ENCODE measurements at places on chromosomes 12 and 14. TPM values are rescaled to one million over a fixed set of nuclear protein-coding genes. Genes with fewer than 3 reads are reported as not detected.

DNA sequence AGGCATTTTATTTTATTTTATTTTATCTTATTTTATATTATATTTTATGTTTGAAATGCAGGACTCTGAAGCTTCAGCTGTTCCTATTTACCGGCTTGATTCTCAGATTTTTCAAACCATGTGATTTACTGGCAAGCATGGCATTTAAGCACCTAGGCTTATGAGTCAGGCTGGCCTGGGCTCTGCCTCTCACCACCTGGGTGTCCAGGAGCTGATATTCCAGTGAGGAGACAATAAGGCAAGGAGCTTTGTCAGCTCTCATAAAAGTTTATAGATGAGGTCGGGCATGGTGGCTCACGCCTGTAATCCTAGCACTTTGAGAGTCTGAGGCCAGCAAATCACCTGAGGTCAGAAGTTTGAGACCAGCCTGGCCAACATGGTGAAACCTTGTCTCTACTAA is 2.1 kb downstream of the DAO start:
- no peak for DNase-seq

DNA sequence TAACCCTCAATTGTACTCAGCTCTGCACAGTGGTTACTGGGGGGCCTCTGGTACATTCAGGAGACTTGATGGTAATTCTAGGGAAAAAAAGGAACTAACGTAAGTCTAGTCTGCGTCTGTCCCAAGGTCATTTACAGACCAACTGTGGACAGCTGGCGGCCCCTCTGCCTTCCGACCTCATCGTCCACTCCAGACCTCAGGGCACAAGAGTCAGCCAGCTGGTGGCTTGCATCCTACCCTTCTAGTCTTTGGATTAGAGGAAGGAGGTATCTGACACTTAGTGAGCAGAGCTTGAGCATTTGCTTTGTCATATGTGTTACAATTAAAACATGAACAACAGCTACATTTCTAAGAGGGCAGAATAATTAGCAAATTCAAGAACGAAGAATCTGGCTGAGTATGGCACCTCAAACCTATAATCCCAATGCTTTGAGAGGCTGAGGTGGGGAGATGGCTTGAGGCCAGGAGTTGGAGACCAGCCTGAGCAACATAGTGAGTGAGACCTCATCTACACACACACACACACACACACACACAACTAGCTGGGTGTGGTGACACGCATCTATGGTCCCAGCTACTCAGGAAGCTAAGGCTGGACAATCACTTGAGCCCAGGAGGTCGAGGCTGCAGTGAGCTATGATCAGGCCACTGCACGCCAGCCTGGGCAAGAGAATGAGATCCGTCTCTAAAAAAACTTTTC is 36.5 kb downstream of the SSH1 start:
- no peak for DNase-seq

DNA sequence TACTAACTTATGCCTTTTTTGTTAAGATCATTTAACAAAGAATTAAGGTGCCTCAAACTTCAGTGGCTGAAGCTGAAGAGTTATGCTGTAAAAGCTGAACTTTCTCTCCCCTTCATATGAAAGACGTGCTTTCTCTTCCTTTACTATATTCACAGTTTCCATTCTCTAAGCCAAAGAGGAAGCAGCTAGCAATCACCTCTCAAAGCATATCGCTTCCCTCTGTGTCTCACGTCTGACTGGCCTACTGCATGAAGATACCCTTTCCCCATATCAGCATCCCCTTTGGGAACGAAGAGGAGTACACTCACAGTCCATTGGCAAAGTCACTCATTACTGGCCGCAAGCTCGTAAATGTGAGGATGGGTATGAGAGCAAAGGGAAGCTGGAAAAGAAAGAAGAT is 34.9 kb downstream of the SLC11A2 start:
- no peak for DNase-seq

ASCL1 gene
- polyA plus RNA-seq = 0.09 TPM

DNA sequence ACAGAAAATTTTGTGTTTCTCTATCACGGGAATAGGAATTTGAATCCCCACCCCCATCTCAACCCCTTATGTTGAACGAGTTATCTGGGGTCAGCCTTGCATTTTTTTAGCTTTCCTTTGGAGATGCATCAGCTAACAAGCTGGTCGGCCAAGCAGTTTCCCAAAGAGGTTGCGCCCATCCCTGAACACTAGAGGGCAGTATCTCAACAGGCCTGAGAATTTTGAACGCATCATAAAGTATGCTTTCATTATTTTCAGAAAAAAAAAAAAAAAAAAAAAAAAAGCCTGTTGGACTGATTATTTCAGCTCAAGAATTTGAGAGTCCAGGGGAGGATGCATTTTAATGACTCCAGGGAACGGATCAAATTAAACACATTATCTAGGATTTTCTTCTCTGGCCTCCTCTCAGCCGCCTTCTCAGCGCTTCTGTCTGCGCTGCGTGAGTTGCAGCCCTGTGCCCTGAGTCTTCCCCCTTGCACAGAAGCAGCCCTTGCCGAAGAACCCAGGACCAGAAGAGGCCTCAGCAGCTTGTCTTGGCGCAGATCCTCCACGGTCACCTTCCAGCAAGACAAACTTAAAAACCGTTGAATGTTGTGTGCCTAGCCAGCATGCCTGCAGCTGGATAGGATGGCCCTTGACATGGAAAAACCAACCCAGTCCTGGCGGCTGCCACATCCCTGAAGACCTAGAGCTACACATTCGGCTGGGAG is 76.6 kb upstream of the GZMB start:
- DNase-seq = peak; percentile 42

- DNase-seq = no peak
Observed at GRCh38 chr12:28883406-28883997, 265.6 kb upstream of the FAR2 start.

- no peak for DNase-seq
Observed at GRCh38 chr12:94829552-94829951, 173.9 kb downstream of the NDUFA12 start.

DNA sequence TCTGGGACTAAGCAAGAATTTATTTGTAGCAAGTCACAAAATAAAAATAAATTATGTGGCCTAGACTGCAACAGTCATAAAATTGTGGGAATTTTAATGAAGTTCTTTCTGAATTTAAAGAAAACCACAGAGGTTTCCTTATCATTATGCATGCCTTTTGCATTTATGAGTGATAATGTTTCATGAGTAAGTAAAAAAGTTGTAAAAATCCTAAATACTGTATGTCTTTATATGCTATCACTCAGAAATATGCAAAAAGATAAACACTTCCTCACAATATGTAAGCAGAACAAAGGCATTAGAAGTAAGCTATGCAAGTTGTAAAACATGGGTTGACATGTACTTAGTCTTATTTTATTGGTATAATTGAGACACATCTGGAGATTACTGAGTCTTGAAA is 239.4 kb upstream of the PDE3A start:
- DNase-seq = no peak

DNA sequence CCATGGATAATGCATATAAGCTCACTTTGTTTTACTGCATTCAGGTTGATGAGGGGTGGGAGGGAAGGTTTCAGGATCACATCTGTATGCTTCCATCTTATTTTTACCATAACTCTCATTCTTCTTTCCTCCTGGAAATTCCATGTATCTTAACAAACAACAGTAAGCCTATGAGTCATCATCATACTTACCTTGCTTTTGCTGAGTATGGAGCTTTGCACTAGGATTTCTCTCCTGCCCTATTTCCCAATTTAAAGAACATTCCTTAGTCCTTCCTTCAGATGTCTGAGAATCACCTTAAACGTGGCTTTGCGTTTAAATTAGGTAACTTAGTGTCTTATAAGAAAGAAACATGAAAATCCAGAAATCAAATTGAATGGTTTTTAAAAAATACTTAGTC is 1.6 kb upstream of the CLEC14A start:
- no peak for DNase-seq

- DNase-seq = no peak
Observed at GRCh38 chr12:132490422-132491137, 629 bp downstream of the FBRSL1 start.

FAM222A gene
- polyA plus RNA-seq = 7.0 TPM

DNA sequence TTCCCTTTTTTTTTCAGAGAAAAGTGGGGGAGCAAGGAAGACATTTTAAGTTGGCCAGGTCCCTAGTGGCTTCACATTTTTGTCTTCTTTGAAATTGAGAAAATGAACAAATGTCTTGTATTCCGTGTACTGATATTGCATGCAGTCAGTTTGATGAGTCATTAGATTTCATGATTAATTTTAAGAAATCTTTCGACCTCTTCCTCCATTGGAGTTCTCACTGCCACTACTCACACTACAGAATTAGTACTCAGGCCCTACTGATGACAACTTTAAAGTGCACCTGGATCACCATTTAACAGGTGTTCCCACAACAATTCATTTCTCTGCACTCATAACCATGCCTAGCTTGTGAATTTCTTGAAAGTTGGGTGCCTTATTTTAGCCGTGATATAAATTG is 50.5 kb downstream of the SAMD4A start:
- no peak for DNase-seq

- DNase-seq = no peak
Observed at GRCh38 chr12:121712190-121712460, 427 bp upstream of the TMEM120B start.

CIT gene
- 16.0 TPM for polyA plus RNA-seq

GRCh38 chr12:47979166-47979565 is 15.8 kb downstream of the TMEM106C start:
- DNase-seq = no peak

- no peak for DNase-seq
Observed at GRCh38 chr12:27805238-27805637, 25.2 kb upstream of the MANSC4 start.

GRCh38 chr14:73472185-73473114 is 14.1 kb upstream of the NUMB start:
- no peak for DNase-seq

GRCh38 chr12:48027183-48028002 is 23.1 kb upstream of the COL2A1 start:
- no peak for DNase-seq

SLC6A15 gene
- polyA plus RNA-seq = 1.2 TPM

DNA sequence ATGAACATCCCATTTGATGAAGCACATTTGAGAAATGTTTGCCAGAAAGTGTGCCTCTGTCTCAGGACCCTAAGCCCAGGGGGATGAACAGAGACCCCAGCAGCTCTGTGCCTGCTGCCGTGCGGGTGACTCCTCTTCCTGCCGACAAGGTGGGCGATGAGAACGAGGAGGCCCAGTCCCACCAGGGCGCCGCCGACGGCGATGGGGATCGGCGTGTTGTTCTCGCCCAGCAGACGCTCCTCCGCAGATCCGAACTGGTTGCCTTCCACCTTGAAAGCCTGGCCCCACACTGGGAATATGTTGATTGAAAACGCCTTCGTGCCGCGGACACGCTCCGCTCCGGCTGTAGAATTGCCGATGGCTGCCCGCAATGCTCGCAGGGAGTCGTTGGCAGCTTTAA is 44.1 kb downstream of the LRTM2 start:
- no peak for DNase-seq

GRCh38 chr12:45273717-45274271 is 57.9 kb downstream of the ANO6 start:
- no peak for DNase-seq

LRRK2 gene
- polyA plus RNA-seq = 20.5 TPM

- DNase-seq = no peak
Observed at GRCh38 chr12:6632026-6632983, 3.5 kb downstream of the LPAR5 start.

GRCh38 chr12:69275471-69275891 is 36.1 kb downstream of the CPSF6 start:
- DNase-seq = no peak

- no peak for DNase-seq
Observed at GRCh38 chr12:108507971-108508642, 7.0 kb upstream of the FICD start.

TESPA1 gene
- 0.18 TPM for polyA plus RNA-seq

KRT83 gene
- not detected for polyA plus RNA-seq

DNA sequence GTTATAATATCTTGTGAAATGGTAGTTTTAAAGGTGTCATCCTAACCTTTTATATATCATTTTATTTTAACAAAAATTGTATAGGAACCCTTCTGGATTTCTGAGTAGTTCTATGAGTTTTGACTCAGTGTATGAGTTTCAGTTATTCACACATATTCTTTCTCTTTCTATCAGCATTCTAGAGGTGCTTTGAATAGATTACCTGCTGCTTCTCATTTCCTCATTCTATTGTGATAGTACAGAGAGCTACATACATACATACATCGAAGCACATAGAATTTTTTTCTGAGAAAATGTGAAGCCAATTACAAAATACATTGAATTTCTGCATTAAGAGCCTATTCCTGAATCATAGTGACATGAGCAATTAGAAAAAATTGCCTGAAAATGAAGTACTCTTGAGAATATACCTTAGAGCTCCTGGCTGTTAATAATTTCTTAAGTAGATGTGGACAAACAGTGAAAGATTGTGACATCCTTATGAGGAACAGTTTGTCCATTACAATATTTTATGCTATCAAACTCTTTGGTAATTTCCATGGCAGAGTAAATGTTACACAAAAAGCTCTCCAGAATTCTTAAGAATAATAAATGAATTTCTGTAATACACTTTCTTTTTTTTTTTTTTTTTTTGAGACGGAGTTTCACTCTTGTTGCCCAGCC is 556.6 kb downstream of the TRHDE start:
- no peak for DNase-seq

DNA sequence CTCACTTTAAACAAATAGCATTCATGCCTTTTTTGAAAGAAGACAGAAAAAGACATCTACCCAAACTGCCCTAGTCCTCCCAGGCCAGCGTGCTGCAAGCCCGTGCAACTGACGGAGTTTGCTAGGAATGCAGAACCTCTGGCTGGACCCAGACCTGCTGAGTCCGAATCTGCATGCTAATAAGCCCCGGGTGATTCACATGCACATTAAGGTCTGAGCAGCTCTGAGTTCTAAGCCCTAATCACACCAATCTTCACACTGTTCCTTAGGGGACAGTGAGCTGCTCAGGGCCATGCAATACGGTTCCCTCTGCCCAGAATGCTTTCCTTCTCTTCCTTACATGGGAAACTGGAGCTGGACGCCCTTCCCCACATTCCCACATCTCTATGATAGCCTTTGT is 25.2 kb downstream of the HAL start:
- no peak for DNase-seq

FBLN5 gene
- 161 TPM for polyA plus RNA-seq

KRT79 gene
- not detected for polyA plus RNA-seq

DNA sequence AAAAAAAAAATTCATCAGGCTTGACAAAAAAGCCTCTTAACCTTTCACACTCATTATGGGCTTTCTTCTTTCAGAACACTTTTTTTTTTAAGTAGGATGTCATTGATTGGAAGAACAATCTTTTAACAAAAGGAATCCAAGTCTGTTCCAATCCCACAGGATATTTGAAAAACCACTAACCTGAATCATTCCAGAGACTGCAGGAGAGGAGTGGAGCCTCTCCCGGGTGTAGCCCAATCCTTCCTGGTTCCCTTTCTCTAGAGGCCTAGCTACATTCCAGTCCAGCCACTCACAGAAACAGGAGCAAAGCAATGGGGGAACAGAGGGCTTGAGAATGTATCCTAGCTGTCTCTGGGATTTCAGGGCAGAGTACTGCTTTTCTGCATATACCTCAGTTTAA is 4.3 kb downstream of the MFAP5 start:
- no peak for DNase-seq
